Retinal pigment epithelial cell (primary cell): ENCODE measurements at places on chromosomes 4 and X.

DNA sequence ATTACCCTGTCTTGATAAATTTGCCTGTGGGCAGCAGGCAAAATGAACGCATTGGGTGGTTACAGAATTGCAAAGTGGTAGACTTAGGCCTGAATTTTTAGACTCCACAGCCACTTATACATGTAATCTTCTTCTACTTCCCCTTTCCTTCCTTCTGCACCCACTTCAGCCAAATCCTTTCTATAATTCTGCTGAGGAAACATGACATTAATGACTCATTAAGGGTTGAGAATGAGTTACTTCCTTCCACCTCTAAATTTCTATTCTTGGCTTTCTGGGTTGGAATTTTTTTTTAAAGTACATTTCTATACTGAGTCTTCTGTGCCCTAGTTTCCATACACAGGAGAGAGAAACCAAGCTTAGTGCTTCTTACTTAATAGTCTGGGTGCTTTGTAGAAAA, 10.1 kb downstream of the PAPSS1 start:
- DNase-seq: no peak

- no peak for DNase-seq
These were observed 4.4 kb upstream of the HPGD start for GRCh38 chr4:174526731-174527130.

- DNase-seq: peak; percentile 79
These were observed 57.3 kb upstream of the STIM2 start for GRCh38 chr4:26803211-26803861.

- DNase-seq: no peak
These were observed 116.1 kb upstream of the ZNF827 start for GRCh38 chr4:146054676-146055075.

GRCh38 chrX:34624416-34624815, 32.7 kb downstream of the TMEM47 start:
- no peak for DNase-seq

DNA sequence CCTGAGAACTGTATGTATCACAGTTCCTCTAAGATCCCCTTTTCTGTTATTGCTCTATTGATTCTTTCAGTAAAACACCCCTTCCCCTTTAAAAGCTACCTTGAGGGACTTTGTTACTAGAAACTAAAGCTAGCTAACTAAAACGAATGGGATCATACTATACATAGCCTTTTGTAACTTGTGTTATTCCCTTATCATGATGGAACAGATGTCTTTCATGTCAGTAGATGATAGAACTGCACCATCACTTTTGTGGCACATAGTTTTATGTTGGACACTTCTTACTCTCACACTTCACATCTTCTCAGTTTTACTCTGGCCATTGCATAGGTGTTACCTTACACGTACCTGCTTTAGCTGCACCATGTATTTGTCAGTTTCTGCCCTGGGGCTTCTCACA, 46.6 kb upstream of the PGRMC2 start:
- no peak for DNase-seq

- no peak for DNase-seq
These were observed 43.0 kb downstream of the UGT2B28 start for GRCh38 chr4:69323284-69323683.

GRCh38 chr4:85222561-85222960, 252.4 kb upstream of the ARHGAP24 start:
- no peak for DNase-seq

- DNase-seq: no peak
These were observed 1.2 kb downstream of the MGST2 start for GRCh38 chr4:139666735-139667281.

DNA sequence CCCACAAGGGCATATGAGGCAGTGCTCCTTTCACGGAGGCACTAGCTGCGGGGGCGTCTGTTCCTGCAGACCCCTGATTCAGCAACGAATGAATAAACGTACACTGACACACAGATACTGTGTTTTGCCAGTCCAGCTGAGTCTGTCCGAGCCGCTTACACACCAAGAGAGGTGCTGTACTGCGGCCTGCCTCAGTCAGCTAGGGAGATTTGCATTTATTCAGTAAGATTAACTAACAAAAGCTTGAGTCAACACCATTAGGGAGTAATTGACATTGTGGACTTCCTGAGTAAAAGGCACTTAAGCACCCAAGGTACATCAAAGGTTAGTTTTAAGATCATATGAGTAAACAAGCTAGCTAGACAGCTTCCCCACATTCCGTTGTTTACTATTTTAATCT, 31.0 kb upstream of the BEX4 start:
- no peak for DNase-seq

DNA sequence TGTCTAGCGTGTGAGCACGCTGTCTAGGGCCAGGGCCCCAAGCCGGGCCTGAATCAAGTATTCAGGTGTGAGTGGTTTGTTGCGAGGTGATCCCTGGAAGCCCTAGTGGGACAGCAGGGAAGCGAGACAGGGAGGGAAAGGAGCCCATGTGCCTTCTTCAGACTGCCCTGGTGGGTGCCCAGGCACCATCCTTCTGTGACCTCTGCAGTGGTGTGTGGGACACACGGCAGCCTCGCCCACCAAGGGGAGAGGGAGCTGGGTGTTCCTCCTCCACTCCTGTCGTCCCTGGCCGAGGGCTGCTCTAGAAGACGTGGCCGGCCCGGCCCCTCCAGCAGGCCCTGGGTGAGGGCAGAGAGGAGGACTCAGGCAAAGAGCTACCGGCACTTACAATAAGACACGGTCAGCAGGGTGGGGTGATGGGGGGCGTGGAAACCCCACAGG, 47.4 kb downstream of the HTRA3 start:
- DNase-seq: no peak

DNA sequence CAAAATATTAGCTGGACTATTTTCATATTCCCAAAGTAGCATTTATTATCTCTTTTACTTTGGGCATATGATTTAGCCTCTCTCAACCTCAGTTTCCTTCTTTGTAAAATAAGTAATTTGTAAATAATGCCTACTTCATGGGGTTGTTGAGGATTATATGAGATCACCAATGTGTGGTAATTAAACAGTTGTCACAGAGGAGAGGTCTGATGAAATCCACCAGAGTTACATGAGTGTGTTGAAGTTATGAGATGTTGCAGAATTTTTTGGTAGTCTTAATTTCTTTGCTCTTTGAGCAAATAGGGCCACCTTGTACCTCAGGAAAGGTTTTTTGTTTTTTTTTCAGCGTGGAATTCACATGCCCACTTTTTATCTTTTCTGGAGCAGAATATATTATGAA, 1.4 kb downstream of the COX7B start:
- DNase-seq: no peak

DNA sequence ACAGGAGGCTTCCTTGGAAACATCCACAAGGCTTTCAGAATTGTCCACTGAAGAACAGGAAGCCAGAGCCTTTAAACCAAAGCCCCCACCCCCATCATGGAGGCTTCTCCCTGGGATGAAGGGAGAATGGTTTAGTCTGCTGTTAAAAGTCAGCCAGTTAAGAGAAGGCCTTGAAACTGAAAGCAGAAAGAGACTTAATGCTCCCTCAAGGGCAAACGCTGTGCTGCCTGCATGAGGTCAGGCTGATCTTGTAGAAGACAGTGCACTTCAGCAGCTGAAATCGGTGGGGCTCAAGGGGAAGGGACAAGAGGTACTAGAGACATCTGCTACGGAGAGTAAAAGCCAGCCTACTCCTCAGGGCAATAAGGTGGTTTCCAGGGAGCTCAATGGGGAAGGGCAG, 69.0 kb downstream of the HPRT1 start:
- DNase-seq: no peak

DNA sequence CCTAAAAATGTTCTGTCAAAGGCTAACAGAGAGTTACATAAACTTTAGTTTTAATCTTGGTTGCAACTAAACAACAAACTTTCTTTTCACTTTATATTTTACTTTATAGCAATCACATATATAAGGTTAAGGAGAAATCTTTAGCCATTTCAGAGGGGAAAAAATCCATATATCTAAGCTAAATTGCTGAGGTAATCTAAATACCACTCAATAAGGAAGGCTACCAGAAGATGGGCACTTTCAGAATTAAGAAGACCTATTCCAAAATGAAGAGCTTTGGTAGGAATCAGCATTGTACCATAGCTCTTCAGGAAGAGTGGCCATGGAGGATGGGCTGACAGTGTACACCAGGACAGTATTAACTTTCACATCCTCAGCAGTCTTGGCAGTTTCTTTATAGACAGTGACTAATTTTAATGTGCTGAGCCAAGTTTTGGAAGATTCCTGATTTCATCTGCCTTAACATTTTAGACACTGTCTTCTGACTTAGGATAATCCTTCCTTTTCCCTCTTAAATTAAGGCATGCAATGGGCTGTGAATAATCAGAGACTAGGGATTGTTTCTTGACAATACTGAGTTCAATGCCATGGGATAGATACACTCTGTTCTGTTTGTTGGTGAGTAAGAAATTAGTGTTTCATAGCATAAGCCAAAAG, 7.1 kb downstream of the FAT4 start:
- DNase-seq: no peak

GRCh38 chr4:23861897-23862296, 27.9 kb downstream of the PPARGC1A start:
- no peak for DNase-seq

DNA sequence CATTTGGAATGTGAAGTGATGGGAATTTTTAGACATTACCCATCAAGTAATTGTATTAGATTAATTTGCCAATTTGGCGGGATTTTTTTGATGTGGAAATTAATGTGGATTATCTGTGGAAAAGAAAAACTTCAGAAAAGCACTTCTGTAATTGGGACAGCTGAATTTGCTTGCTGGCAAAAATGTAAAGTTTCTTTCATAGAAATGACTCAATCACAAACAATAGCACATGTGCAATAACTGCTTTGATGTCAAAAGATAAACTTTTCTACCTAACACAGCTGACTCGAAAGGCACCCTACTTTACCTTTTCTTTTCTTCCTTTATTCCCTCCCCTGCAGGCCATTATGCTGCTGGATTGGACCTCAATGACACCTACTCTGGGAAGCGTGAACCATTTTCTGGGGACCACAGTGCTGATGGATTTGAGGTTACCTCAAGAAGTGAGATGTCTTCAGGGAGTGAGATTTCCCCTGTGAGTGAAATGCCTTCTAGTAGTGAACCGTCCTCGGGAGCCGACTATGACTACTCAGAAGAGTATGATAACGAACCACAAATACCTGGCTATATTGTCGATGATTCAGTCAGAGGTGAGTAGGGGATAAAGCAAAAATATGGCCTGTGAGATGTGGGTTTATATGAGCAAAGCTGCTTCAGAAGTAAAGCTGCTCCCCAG, 1.4 kb downstream of the AREG start:
- no peak for DNase-seq

DNA sequence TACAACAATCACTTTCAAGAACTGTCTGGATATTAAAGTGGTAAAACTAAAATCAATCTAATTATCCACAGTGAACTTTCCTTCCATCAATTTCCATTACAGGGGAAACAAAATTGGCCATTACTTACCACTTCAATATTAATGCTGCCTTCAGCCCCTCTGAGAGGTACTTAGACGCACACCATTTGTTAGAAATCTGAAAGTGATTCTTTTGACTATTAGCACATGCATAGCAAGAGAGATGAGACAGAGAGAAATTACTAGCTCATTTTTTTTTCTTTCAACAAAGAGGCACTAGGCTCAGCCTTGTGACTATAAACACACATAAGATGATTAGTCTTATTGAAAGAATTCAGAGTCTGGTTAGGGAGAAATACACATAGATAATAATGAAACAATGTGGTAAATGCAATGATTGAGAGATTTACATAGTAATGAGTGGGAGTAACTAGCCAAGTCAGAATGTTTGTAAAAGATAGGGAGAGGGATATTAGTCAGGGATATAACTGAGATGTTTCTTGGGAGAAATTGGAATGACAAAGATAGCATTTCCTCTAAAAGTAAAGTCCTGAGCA, 93.3 kb downstream of the YIPF7 start:
- DNase-seq: no peak

- DNase-seq: no peak
These were observed 21.7 kb upstream of the MTM1 start for GRCh38 chrX:150546711-150547153.

- no peak for DNase-seq
These were observed 405.2 kb downstream of the FAT4 start for GRCh38 chr4:125719987-125720386.

GRCh38 chrX:56763556-56764152, 34.6 kb downstream of the NBDY start:
- peak; percentile 2 for DNase-seq

- DNase-seq: no peak
These were observed 462.7 kb upstream of the RPS6KA3 start for GRCh38 chrX:20729416-20729815.

DNA sequence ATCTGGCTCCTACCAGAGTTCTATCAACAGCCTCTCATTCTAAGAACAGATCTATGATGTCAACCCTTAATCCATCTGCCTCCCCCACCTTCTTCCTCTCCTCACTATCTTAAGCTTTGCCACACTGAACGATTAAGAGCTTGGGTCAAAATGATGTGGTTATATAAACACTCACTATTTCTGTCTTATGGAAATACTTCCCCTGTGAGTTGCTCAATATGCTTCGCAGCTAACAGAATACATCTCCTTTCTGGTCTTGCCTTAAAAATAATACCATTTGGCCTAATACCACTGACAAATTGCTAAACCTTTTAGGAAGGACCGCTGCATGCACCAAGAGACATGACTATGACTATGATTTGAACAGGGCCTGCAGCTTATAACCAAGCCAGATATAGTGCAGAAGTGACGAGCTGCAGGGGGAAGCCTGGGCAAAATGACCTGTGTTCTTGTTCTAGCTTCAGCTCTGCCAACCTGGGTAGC, 130.9 kb downstream of the RNF150 start:
- peak; percentile 75 for DNase-seq

DNA sequence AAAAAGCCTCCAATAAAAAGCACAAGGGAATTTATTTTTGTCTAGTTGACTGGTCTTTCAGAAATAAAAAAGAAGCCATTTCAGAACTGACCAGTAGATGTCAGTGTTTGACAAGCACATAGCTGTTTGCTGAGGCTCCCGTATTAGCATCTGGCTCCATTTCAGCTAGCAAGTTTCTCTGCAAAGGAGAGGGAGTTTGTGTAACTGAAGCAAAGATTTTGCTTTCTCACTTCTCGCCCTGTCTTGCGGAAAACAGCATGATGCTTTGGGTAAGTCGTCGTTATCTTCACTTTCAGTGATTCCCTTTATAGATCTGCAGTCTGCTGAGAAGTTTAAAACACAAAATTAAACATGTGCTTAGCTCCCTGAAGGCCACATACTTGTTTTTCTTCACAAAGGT, 85.5 kb downstream of the CT47B1 start:
- peak; percentile 40 for DNase-seq

GRCh38 chr4:183721207-183722081, 62.4 kb downstream of the TRAPPC11 start:
- DNase-seq: no peak

DNA sequence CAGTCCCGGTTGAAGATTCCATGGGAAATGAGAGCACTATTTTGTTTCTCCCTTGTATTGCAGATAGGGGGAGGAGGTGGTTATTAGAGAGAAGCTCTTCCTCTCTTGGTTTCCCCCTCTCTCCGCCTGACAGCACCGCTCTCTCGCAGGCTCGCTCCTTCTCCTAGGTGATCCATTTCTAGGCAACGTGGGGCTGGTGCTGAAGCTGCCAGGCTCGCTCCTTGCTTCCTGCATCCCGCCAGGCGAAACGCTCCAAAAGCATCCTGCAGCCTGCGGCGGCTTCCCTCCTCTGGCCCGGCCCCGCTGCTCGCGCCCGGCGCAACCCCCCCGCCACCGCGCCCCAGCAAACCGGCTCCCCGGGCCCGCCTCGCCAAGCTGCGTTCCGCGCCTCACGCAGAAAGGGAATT, at the start of gene GRID2:
Gene GRID2 (plus strand): TSS at position 346 of the 407 bp plus-strand sequence.
- DNase-seq: no peak

GRCh38 chr4:126924237-126924636, 708.5 kb upstream of the INTU start:
- no peak for DNase-seq

GRCh38 chr4:74805601-74806000, 11.3 kb upstream of the BTC start:
- DNase-seq: peak; percentile 27
